GM13977 (cell line): ENCODE measurements at places on chromosomes 1 and 21.

DNA sequence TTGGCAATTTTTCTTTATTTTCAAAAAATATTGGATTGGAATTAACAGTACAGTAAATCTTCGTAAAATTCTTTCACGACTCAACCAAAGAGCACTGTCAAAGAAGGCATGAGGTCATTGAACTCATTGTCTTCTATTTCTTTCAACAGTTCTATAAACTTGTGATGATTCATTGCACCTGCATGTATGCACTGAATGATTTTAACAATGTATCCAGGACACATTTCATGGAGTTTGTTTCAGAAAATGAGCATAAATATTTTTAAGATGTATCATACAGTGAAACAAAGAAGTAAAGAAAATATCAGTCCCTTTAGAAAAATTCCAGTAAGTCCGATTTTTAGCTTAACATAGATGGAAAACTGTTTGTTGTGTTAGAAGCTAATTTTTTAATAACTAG is 33.6 kb upstream of the CD34 start:
- DNase-seq = no peak

DNA sequence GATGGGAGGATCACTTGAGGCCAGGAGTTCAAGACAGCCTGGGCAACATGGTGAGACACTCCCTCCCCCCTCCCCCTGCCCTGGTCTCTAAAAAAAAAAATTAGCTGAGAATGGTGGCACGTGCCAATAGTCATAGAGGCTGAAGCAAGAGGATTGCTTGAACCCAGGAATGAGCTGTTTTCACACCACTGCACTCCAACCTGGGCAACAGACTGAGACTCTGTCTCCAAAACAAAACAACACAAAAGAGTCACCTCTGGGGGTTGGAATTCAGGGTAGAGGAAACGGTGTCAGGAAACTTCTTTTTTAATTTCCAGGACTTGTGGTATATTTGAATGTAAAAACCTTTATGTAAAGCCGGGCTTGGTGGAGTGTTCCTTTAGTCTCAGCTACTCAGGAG is 43.2 kb downstream of the RHOU start:
- no peak for DNase-seq

DNA sequence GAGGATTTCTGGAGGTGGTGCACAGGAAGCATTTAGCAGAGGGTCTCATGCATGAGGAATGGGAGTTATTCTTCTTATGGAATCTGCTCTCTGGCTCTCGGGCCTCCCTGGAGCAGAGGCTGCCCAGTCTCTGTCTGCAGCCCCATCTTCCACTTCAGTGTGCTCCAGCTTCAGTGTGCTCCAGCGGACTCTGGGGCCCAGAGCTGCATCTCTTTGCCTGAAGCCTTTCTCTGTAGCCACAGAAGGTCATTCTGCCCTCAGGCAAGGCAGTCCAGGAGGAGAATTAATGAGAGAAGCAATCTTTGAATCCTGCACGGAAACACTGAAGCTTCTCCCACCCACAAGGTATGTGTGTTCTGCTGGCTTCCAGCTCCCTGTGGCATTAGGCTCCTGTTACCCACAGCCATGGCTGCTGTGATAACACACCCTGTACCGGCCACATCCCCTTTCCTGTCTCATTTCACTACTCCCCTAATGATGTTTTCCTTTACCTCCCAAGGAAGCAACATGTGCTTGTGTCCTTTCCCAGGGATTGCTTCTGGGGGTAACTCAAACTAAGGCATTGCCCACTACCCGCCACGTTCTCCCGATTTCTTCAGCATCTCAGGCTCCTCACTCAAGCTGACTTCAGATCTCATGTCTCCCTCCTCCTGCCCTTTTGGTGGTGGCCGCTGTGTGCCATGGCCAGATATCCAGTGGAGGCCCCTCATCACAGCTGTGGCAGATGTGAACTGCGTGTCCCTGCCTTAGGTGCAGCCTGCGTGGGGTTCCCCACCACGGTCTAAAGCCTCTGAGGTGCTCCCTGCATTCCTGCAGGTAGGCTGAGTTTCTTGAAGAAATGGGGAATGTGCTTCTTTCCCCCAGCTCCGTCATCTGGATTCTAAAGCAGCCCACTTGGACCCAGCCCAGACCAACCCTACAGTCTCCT is 181.2 kb upstream of the GALNT2 start:
- no peak for DNase-seq

DNA sequence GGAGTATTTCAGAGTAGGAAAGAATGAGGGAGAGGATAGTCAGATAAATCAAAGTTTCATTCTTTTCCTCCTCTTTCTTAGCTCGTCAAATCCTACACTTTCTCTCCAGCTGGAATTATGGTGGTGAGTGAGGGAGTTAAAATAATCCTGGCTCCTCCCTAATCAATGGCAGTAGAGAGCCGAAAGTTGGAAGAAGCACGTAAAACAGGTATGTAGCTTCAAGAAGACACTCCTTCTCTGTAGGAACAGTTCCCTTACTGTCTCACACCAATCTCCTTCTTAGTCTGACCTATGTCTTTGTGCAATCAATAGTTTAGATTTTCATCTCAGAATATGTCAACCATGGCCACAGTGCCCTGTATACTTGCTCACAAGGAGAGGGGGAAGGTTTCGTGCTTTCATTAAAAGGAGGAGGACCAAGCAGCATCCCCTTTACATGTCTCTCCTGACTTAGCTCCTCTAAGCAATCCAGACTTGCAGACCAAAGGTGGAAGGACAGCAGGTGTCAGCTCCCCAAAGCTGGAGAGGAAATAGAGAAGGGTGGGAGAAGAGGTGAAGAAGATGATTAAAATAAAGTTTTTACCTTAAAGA is 878 bp downstream of the MINDY1 start:
- DNase-seq = no peak

DNA sequence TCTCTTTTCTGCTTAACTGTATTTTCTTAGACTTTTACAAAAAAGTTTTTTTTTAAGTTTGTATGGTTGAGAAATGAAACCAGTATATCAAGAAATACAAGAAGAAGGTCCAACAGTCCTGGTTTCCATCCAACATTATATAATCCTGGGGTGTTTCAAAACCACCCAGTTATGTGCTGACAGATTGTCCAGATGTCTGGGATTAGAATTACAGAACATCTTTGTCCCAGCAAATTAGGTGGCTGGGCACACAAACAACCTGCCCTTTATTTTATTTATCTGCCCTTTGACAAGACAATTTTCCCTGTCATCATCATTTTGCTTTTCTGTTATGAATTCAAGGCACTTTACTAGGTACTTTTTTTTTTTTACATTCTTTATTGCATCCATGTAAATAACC is 622.1 kb downstream of the PLPP3 start:
- DNase-seq = no peak

DNA sequence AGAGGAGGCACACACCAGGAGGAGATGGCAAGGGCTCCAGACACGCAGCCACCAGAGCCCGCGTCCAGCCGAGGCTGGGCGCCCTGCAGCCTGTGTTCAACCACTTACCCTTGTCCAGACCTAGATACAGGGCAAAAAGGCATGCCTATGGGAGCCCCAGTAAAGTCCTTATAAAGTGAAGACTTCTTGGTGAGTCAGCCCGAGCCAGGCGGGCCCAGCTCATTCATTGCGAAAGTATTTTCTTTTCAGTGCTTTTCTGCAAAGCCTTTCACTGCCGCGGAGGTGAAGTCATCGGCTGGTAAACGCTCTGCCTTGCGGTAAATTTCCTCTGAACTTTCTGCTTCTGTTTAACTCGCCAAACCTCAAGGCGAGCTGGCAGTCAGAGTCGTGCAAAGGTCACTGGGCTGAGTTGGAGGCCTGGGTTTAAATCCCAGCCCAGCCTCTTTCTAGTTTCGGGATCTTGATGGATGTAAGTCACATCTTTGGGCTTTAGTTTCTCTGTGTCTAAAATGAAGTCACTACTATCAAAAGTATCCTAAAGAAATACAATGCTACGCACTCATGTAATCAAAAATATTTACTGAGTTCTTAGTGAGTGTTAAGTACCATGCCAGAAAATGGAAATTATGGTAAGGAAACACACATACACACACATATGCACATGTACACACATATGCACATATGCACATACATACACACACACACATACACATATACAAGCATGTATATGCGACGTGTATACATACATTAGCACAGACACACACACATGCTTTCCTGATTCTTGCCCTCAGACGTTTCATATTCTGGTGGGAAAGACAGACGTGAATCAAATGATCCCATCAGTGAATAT is 54.7 kb upstream of the IFFO2 start:
- peak; percentile 72 for DNase-seq

DNA sequence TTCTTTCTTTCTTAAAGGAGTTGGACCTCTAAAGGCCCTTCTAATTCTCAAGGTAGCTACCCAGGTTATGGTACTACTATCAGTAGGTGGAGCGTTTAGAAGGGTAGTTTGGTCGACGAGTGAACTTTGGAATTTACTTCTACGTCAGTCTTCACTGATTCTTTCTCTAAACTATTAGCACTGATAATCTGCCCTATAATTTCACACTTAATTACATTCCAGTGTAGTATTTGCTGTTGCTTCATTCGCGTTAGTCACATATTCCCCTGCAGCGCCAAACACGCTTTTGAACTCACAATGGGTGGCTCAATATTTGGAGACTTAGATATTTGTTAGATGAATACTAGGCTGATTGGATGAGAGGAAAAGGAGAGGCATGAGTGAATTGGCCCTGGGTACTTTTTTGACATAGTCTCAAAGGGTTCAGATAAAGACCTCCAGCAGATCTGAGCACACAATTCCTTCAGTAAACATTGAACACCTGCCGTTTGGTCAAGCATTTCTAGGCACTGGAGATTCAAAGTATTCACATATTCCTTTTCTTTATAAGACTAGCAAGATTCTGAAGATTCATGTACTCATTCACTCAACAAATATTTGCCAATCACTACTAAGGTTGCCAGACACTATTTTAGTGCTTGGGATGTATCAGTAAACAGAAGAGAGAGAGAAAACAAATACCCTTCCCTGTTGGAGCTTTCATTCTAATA is 929 bp upstream of the FOXJ3 start:
- DNase-seq = peak; percentile 25

DNA sequence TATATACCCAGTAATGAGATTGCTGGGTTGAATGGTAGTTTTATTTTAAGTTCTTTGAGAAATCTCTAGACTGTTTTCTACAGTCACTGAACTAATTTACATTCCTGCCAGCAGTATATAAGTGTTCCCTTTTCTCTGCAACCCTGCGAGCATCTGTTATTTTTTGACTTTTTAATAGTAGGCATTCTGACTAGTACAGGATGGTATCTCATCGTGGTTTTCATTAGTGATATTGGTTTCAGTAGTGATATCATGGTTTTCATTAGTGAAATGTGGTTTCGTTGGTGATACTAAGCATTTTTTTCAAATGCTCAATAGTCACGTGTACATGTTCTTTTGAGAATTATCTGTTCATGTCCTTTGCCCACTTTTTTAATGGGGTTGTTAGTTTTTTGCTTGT is 316.8 kb downstream of the PTBP2 start:
- no peak for DNase-seq

DNA sequence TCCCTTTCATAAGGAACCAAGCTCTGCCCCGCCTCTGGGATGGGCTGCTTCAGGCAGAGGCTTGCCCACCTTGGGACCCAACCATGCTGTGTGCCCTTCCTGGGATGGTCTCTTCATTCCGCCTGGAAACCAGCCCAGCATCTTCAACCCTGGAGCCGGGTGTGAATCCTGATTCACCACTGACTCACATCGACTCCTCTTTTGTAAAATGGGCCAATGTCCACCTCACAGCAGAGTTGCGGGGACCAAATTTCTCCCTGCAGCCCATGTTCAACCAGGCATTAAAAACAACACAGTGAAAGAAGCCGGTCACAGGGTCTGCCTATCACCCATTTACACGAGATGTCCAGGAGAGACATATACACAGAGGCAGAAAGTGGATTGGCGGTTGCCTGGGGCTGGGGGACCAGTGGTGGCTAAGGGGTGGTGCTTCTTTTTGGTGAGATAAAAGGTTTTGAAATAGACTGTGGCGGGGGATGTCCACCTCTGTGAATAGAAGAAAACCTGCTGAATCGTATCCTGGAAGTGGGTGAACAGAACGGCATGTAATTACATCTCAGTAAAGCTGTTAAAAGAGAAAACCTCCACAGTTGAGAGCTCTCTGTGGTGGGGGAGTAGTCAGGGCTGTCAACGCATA is 6.9 kb upstream of the GPR153 start:
- DNase-seq = no peak

DNA sequence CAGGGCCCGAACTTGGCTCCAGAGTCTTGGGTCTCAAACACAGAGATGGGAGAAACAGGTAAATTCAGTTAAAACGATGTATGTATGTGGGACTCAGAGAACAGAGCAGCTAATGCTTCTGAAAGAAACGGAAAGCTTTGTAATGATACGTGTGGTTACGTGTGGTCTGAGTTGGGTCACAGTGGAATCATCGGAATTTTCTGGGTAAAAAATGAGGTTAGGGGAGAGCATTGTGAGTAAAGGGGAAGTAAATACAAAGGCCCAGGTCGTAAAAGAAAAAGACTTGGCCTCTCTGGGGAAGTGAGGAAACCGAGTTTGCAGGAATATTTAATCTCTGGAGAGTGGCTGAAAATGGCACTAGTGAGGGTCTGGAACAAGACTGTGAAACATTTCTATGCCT is 8.3 kb downstream of the NHLH2 start:
- DNase-seq = no peak

- peak; percentile 72 for DNase-seq
These were observed 26.9 kb downstream of the RPL5 start for GRCh38 chr1:92858564-92859399.

- DNase-seq = no peak
These were observed 1.7 kb downstream of the HHAT start for GRCh38 chr1:210330279-210330866.

GRCh38 chr1:24101796-24102586 is 9.9 kb downstream of the MYOM3 start:
- no peak for DNase-seq

- DNase-seq = no peak
These were observed 38.4 kb upstream of the PRDM2 start for GRCh38 chr1:13661539-13661938.

- no peak for DNase-seq
These were observed 37.1 kb downstream of the ATF6 start for GRCh38 chr1:161803181-161803580.

- no peak for DNase-seq
These were observed 29.5 kb downstream of the PEX14 start for GRCh38 chr1:10504249-10504648.

GRCh38 chr1:109901524-109902145 is 9.0 kb upstream of the CSF1 start:
- DNase-seq = no peak

DNA sequence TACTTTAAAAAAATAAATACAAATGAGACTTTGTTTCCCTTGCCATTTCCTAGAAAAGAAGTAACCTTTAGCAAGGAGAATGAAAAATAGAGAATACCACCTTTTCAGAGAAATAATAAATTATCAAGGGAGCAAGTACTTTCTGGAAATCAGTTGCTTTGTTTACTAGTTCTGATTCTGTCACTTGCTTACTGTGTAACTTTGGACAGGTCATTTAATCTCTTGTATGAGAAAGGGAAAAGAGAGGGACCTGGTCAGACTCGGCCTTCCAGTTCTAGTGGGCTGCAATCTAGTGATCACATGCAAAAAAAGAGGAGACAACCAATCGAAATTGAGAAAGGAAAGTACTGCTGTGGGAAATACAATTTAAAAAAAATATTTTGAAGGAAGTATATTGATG is 34.2 kb downstream of the KCTD3 start:
- no peak for DNase-seq

- DNase-seq = no peak
These were observed 1.6 kb downstream of the P3H1 start for GRCh38 chr1:42765269-42765668.

- no peak for DNase-seq
These were observed 76.6 kb downstream of the DMRTB1 start for GRCh38 chr1:53535846-53536245.

- peak; percentile 58 for DNase-seq
These were observed 23.3 kb upstream of the PADI6 start for GRCh38 chr1:17348593-17349234.

- DNase-seq = no peak
These were observed 12.2 kb downstream of the NGF start for GRCh38 chr1:115325874-115326273.
